Panc1 (cell line): ENCODE measurements at places on chromosomes 3 and 15.

DNA sequence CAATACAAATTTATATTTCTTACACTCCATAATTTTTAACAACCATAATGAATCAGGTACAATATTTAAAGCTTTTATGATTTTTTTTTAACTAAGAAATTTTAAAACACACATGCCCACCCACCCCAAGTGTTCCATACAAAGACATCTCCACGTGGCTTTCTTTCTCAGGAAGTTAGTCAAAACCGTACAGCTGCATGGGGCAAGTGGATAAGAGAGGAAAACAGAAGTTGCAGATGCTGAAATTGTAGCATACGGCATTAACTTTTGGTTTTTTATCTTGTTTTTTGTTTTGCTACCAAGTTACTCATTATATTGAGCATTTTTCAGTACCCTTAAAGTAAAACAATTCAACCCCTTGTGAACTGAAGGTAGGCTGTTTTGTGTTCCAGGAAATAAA lies 14.8 kb downstream of the GNB4 start:
- no peak for DNase-seq

GRCh38 chr3:73623346-73623745 lies 1.4 kb downstream of the PDZRN3 start:
- no peak for DNase-seq

- no peak for DNase-seq
Measured at GRCh38 chr15:34753236-34753894, 1.4 kb downstream of the GJD2 start.

DNA sequence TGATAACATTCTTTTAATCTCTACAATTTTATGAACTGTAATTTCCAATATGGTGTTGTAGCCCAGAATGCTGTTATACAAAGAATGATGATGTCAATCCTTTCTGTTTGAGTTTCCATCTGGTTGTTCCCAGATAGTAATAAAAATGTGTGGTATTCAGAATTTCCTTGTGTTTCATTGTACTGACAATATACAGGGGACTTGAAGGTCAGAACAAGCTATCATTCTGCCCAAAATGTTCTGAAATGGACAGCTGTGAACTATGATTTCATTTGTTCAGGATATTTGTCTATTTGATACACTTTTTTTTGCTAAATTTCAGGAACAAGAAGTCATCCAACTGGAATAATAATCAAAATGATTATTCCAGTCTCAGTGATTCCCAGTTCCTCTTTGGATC lies 40.8 kb downstream of the C3orf62 start:
- DNase-seq, result no peak

GRCh38 chr3:55801068-55801467 lies 314.0 kb upstream of the WNT5A start:
- no peak for DNase-seq

DNA sequence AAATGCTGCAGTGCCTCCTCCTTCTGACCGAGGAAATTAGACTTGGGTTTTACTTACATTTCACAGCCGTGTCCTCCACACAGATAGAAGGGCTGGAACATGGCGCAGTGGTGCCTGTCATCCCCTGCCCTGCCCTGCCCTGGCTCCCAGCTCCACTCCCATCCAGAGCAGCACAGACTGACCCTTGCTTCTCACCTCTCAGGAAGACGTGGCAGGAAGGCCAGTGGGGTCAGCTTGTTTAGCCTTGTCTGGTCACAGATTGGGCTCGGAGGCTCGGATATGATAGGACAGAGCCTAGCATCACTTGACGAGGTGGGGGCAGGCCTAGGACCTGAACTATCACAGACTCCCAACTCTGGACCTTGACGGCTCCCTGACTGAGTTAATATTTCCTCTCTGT lies 88.5 kb downstream of the LINGO1 start:
- DNase-seq, result no peak

GRCh38 chr3:104632947-104633346 lies 733.8 kb upstream of the ALCAM start:
- no peak for DNase-seq

GRCh38 chr15:39629371-39629770 lies 48.5 kb downstream of the THBS1 start:
- DNase-seq, result no peak

DNA sequence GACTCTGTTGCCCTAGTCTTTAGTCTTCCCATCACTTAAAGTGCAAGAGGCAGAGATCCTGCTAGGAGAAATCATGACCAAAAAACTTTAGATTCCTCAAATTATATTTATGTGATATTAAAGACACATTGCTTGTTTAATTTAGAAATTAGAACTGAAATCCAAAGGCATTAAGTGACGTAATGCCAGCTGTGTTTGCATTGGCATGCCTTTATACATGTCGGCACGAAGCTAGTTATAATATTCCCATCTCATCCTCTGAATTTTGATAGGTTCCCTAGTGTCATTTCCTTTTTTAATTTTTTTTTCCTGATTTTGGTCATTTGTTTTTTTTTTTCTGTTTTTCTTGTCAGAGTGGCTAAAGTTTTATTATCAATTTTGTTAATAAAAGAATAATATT lies 203.5 kb upstream of the ZBTB20 start:
- no peak for DNase-seq

- no peak for DNase-seq
Measured at GRCh38 chr3:184186184-184186901, at the start of gene ABCF3. Gene ABCF3 (plus strand): TSS chr3:184186199. CDS start chr3:184186208, 9 bp downstream.

DNA sequence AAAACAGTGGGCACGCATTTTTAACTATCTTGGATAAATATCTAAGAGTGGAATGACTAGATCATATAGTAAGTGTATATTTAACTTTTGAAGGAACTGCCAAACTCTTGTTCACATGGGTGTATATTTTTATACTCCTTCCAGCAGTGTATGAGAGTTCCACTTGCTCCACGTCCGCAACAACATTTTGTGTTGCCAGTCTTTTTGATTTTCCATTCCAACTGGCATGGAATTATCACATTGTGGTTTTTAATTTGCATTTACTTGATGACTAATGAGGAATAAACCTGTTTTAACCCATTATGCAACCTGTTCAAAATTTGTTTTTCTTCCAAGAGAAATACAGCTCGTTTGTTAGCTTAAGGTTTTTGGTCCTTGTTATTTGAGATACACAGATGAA lies 51.6 kb downstream of the ZNF621 start:
- no peak for DNase-seq

DNA sequence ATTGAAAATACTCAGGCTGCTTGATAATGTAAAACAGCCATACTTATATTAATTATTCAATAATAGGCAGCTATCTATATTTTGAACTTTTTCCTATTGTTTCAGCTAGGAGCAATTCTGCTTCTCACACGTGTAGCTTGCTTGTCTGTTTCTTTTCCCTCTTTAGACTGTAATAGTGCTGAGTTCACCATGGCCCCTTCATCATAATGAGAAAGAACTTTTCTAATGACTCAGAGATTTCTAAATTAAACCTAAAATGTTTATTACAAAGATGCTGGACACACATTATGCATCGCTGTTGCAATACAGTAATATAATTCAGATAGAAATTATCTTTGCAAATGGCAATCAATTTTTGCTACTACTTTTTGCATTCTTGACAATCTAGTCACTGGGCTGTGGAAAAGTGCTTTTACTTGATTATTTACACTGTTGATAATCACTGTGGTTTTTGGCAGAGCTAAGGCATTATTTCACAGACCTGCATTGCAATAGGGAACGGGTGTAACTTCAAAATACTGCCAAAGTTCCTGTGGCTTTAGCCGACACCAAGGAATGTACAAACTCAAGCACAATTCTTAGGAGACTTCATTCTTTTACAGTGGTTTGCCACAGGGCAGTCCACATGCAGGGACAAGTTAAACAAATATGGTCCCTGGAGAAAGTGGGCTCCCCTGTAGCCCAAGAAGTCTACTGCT lies 281.0 kb upstream of the TBL1XR1 start:
- DNase-seq, result peak; percentile 95

- no peak for DNase-seq
Measured at GRCh38 chr15:74857082-74857655, 14.2 kb upstream of the ULK3 start.

DNA sequence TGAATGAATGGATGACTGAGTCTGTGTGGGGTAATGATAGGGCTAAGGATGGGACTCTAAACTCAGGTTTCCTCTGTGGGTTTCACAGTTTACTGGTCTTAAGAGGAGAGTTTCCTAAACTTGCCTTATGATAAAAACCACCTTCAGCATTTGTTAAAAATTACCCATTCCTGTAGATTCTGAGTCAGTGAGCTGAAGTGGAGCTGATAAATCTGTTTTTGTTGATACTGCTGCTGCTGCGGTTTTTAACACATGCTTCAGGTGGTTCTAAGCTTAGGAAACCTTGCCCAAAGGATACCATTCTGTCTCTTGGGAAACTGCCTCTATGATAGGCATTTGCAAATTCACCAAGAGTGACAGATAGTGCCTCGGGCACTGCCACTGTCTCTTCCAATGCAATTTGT lies 52.6 kb downstream of the MECOM start:
- DNase-seq, result no peak

GRCh38 chr3:135238871-135239614 lies 444.0 kb downstream of the EPHB1 start:
- DNase-seq, result no peak

DNA sequence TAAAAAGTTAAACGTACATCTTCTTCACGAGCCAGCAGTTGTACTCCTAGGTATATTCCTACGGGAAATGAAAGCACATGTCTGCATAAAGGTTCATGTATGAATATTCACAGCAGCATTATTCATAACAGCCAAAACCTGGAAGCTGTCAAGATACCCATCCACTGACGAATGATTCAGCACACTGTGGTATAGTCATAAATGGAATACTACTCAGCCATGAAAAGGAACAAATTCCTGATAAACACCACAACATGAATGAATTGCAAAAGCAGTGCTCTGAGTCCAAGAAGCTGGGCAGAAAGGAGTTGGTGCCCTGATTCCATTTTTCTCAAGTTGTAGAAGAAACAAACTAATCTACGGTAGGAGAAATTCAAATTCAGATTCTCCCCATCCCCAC lies 3.9 kb downstream of the TMEM43 start:
- no peak for DNase-seq

- DNase-seq, result no peak
Measured at GRCh38 chr3:188649521-188649920, 495.6 kb downstream of the LPP start.

DNA sequence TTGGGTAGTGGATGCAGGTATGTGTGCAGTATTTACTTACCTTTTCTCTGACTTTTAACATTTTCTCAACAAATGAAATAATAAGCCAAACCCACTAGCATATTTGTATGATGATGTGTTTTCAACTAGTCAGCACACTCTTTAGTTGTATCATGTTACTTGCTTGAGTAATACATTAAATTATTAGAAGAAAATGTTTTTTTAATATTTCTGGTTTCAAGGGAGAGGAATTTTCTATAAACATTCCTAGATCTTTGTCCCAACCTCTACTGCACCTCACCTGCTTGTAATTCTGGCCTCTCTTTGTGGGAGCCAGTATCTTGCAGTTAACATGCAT lies 161.8 kb upstream of the CBLB start:
- DNase-seq, result no peak

DNA sequence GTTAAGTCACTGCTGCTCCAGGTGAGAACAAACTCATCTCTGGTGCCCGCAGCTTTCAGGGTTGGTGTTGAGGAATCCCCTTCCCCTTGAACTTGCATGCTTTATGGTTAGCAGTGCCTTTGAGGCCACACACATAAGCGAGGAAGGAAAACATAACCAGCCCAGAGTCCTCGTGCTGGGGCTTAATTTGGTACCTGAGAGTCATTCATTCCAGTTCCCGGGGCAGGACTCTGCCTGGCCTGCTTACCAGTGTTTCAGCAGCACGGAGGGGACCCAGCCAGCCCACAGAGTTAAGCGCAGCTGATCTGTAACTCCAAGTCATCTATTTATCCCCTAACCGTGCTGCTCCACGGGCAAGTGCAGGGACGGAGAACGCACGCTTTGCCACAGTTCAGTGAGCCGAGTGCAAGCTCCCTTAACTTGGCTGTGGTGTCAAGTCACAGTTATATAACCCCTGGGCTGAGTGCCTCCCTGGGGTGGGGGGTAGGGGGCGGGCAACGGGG lies 302.3 kb upstream of the ICE2 start:
- no peak for DNase-seq

DNA sequence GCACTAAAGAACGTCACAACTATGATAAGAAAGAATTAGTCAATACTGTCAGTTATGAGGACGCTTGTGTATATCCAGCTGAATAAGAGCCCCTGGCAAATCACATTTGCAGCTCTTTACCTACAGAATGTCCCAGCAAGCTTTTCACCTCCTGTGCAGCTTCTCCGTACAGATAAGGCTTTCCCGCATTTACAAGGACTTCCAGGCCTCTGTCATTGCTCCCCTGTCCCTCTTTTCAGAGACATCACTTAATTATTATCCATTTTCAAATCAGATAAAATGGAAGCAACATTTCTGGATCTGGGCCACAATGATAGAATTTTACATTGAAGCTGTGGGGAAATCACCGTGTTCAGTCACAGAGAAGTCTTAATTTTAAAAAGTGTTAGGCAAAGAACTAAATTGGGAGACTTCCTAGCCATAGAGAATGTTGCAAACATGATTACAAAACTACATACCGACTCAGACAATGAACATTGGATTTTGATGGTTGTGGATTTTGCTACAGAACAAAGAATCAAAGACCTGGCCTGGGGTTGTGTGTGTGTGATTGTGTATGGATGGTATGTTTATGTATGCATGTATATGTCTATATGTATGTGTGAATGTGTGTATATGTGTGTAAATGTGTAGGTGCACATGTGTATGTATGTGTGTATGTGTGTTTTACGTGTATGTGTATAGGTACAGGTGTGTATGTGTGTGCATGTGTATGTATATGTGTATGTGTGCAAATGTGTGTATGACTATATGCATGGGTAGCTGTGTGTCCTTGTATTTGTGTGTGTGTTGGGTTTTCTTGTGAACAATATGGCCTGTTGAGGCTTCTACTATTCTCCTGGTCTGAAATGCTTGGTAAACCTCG lies 41.5 kb downstream of the MGLL start:
- DNase-seq, result no peak

- no peak for DNase-seq
Measured at GRCh38 chr3:110178965-110179364, 841.6 kb upstream of the DPPA4 start.

GRCh38 chr15:98980899-98981228 lies 26.7 kb downstream of the PGPEP1L start:
- no peak for DNase-seq

- DNase-seq, result no peak
Measured at GRCh38 chr15:93044301-93045190, 44.5 kb downstream of the RGMA start.

DNA sequence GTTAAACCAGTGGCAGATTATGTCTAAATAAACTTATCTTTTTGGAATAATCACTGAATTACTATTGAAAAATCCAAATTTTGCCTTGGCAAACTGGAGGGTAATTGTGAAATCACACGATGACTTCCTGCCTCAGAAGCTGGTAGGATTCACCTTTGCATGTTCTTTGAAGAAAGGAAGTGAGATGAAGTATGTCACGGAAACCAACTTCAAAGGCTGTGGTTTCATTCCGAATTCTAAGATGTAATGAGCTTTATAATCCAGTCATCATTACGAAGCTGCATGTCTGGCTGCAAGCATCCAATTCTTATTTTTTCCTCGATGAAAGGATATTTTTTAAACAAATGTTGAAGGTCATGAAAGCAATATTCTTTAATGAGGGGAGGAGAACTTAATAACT lies 15.0 kb upstream of the ZBED2 start:
- DNase-seq, result no peak
